ENCODE measurements at places on chromosomes 3 and 15.

GRCh38 chr3:83559082-83559481 is 1399.7 kb upstream of the CADM2 start:
- DNase-seq, result no peak

DNA sequence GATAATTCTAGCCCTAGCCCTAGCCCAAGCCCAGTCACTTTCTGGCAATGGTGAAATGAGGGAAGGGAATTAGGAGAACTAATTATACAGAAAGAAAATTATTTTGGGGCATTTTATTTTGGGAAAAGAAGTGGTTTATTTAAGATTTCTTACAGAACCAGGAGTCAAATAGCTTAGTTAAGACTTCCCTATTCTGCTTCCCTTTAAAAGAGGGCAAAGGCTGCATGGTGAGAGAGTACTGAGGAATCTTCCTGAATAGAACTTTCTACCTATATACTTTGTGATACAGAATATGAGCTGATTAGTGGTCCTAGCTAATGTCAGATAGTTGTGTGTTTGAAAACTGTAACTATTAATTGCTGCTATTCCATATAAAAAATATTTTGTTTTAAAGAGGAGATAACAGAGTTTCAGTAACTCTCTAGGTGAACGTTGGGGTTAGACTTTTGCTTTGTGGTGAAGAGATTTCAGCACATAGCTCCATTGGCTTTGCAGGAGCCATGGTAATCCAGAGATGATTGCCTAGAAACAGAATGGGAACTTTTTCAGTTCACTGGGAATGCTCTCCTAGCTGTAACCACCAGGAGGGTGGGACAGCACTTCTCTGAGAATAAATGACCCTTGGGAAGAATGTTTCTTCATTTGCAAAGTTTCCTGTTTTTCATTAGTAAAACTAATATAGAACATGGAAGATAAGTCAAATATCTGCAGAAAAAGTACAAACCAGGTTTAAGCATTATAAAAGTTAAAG is 5.3 kb upstream of the GCSAM start:
- DNase-seq, result no peak

GRCh38 chr3:120304616-120305015 is 19.6 kb upstream of the GPR156 start:
- DNase-seq, result no peak

- peak; percentile 48 for DNase-seq
Measured at GRCh38 chr15:62503451-62503850, 338.4 kb upstream of the C2CD4B start.

DNA sequence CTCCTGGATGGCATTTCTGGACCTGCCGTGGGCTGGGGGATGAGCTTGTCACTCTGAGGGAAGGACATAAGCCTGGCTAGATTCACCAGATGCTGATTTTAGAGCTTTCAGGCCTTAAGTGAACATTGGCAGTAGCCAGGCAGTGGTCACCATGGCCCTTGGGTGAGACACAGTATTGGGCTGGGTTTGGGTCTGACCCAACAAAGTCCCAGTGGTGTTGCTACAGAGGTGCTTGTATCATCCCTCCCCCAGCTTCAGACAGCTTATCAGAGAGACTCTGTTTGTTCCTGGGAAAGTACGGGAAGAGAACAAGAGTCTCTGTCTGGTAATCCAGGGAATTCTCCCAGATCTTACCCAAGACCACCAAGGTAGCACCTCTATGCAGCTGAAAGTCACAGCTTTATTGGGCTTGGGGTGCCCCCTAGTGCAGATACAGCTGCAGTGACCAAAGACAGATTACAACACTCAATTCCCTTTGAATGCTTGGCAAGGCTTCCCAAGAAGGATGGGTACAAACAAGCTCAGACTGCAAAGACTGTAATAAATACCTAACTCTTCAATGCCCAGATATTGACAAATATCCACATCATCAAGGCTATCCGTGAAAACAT is 9.8 kb upstream of the RUVBL1 start:
- DNase-seq, result no peak

- DNase-seq, result no peak
Measured at GRCh38 chr3:52007291-52007690, 11.6 kb upstream of the RPL29 start.

DNA sequence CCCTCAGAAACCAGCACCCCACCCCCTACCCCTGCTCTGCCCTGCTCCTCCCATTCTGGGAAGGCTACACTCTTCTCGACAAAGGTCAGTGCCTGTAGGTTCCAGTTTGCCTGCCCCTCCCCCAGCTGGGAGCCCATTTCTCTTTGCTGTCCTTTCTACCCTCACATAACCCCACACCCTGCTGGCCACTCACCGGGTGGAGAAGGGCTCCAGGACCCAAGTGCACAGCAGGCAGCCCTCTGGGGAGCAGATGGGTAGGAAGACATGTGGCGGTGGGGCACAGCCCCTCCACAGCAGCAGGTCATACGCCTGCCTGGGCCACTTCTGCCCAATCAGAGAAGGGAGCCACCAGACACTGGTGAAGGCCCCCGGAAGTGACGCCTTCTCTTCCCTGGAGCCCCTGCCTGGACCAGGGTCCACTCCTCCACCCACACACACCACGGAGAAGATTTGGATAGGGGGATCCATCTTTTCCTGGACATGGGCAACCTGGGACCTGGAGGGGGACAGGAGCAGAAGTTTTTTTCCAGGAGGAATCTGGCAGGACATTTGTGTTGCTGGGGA is at the start of gene THPO:
Gene THPO (minus strand): TSS at position 326 of the 564 bp plus-strand sequence. CDS start 1,948 bp downstream, outside the sequence.
- DNase-seq, result peak; percentile 52

GRCh38 chr3:52023101-52023770 is 27.5 kb upstream of the RPL29 start:
- no peak for DNase-seq

- DNase-seq, result no peak
Measured at GRCh38 chr3:10744098-10744465, 71.9 kb upstream of the SLC6A11 start.

DNA sequence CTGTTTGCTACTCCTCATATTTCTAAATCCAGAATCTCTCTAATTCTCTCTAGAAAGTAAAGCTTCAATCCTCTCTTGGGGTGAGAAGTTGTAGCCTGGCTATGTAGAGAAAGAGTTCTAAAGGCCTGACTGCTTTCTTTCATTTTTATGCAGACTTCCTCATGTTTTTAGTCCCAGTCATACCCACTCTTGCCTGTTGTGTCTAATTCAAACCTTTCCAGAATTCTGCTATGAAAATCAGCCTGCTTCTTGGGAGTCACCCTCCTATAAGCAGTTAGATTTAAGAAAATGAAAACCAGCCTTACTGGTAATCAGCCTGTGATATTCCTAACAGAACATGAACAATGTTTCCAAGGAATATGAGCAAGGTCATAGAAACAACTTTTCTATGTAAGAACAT is 14.8 kb upstream of the ZNF639 start:
- DNase-seq, result no peak

GRCh38 chr3:141482245-141482922 is 4.4 kb upstream of the RASA2 start:
- DNase-seq, result no peak

DNA sequence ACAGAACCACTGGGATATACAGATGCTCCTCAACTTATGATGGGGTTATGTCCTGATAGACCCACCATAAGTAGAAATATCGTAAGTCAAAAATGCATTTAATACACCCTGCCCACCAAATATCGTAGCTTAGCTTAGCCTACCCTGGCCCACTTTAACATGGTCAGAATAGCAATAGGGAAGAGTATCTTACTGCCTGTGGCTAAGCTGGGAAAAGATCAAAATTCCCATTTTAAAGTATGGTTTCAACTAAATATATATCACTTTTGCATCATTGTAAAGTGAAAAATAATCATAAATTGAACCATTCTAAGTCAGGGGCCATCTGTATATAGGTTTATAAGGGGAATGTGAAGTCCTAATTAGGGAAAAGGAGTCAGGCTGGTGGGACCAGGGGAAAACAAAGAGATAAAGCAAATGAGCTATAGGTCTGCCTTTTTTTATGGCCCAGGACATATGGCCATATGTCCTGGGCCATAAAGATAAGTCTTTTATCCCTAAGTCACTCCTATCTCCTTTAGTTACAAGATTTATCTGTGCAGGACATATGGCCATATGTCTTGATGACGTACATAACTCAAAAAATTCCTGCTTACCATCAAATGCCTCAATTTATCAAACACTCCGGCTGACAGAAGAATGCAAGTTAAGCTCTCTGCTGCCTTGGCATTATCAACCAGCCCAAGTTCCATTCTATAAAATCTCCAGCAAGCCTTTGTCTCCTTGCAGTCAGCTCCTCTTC is 11.2 kb downstream of the RTP3 start:
- no peak for DNase-seq

DNA sequence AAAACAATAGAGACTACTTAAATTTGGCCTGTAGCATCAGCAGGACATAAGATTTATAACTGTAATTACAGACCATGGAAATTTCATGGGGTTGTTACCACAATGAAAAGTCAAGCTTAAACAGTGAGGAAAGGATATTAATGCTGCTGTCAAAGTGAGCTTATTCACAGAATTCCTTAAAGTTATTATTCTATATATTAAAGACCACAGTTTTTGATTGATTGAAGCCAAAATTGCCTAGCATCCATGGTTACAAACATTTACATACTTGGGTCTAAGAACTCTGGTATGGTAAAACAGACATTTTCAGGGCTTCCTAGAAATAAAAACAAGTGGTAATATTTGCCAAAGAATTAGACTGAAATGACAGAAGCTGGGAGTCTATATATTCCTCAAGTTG is 248.6 kb downstream of the ATP8B4 start:
- no peak for DNase-seq

- DNase-seq, result no peak
Measured at GRCh38 chr3:18079062-18079461, 336.6 kb upstream of the TBC1D5 start.

DNA sequence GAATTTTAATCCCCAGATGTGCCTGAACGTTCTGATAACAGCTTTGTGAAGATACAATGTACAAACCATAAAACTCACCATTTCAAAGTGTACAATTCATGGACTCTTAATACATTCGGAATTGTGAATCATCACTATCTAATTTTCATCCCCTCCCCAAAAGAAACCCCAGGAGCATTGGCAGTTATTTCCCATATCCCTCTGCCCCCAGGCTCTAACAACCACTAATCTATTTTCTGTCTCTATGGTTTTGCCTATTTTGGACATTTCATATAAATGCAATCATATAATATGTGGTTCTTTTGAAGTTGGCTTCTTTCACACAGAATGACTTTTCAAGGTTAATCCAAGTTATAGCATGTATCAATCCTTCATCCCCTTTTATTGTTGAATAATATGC is 25.3 kb downstream of the PRICKLE2 start:
- no peak for DNase-seq

DNA sequence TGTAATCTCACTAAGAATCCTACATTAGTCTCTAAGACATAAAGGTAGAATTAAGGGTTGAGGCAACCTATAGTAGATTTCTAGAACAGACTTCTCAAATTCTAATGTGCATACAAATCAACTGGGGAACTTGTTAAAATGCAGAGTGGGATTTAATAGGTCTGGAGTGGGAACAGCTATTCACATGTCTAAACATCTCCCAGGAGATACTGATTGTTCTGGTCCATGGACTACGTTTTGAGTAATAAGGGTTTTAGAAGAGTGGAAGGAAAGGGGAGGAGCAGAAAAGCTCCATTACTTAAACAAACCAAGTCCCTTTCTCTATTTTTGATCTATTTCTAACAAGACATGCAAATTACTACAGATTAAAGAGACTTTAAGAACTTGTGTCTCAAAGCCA is 524.8 kb downstream of the TUSC7 start:
- no peak for DNase-seq

DNA sequence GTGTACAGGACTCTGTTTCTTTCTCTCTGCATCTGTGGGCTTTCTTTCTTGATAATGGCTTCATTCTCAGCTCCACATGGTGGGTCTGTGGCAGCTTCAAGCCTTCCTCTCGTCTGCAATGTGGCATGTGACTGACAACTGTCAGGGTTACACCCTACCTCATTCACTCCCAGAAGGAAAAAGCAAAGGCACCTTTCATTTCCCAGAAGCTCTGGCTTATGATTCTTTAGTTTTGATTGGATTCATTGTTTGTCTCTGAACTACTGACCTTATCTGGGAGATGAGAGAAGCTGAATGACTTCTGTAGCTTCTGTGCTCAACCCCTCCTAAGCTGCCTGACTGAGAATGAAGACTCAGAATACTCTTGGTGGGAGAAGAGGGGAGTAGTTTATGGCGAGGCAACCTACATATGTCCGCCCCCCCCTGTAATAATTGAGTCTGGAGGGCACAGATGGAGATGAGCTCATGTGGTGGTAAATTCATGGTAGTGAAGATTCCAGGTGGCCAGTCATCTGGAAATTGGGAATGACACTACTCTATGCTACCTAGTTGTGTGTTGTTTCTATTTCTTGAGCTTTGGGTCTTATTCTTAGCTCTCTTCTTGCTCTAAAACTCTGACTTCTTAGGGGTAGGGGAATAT is 38.4 kb downstream of the KCNAB1 start:
- DNase-seq, result no peak

GRCh38 chr3:45596290-45596791 is 1.8 kb downstream of the LIMD1 start:
- DNase-seq, result no peak

DNA sequence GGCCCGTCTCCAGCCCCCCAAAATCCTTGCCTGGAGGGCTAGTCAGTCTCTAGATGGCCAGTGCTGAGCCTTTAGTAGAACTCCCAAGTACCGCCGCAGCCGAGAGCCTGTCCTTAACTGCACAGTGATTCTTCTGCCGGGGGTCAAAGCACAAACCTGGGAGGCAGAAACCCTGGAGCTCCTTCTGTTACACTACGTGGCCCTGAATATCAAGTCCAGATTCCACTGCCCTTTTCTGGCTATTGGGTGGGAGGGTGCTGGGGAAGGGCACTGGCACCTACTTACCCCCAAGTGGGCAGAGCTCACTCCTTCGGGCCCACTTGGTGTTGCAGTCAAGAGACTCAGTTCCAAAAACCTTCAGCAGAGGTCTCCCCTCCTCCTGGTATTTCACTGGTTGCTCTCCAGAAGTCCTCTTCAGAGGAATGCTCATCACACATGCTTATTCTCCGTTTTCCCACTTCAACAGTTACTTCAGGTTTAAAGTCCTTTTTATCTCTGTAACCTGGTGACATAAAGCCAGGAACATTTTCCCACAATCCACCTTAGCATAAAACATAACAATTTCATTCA is 10.8 kb downstream of the PDHB start:
- DNase-seq, result no peak

- no peak for DNase-seq
Measured at GRCh38 chr3:80769683-80770082, 991.8 kb downstream of the GBE1 start.

- no peak for DNase-seq
Measured at GRCh38 chr3:178536211-178537079, at the start of gene KCNMB2. KCNMB2 (plus strand) TSS chr3:178536436.
